ENCODE measurements at places on chromosomes 2 and 18. TPM values are rescaled to one million over a fixed set of nuclear protein-coding genes. Genes with fewer than 3 reads are reported as not detected.
A peak's percentile ranks its signal among the peaks of the same experiment; 100 is the strongest.

GRCh38 chr2:100784681-100785080 lies 35.3 kb upstream of the NPAS2 start:
- H3K36me3 ChIP-seq = no peaks in the 10 kb centered on the region
- no peaks in the 10 kb centered on the region for H3K27me3 ChIP-seq
- H3K27ac ChIP-seq = no peak overlapping the region
- H3K4me1 ChIP-seq = no peaks in the 10 kb centered on the region
- DNase-seq = no peak
- H3K4me3 ChIP-seq = no peak overlapping the region

DNA sequence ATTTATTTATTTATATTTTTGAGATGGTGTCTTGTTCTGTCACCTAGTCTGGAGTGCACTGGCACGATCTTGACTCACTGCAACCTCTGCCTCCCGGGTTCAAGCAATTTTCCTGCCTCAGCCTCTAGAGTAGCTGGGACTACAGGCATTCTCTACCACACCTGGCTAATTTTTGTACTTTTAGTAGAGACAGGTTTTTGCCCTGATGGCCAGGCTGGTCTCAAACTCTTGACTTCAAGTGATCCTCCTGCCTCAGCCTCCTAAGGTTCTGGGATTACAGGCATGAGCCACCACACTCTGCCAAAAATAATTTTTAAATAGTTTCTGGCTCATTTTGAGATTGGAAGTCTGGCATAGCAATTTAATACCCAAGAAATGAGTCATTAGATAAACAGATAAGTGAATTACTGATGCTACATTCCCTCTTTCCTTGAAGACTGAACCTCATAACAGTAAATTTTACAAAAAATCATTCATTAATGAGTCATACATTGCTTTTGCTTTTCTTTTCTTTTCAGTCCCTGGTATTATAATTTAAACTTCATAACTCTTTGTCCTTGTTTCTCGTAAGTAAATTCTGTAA lies 881.6 kb upstream of the PIK3C3 start:
- H3K4me1 ChIP-seq = no peaks in the 10 kb centered on the region
- no peak overlapping the region for H3K4me3 ChIP-seq
- H3K27ac ChIP-seq = no peak overlapping the region
- no peaks in the 10 kb centered on the region for H3K27me3 ChIP-seq

DNA sequence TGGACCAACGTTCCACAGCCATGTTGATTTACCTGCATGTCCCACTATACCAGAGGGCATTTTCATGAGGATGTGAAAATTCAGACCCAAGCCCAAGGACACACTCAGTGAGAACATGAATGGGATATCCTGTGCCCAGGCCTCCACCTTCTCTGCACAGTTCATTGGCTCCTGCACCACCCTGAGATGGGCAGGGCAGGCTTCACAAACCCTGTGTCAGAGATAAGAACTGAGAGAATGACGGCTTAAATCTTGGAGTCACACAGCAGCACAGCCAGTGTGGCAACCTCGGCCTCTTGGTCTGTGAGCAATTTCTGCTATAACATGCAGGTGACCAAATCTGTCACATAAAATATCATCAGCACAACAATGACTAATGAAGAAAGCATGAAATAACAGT lies 71.9 kb downstream of the UXS1 start:
- peaks cover 92% of the 10 kb centered on the region for H3K36me3 ChIP-seq
- no peaks in the 10 kb centered on the region for H3K27me3 ChIP-seq
- no peak overlapping the region for H3K27ac ChIP-seq
- DNase-seq = no peak
- H3K4me3 ChIP-seq = no peak overlapping the region

DNA sequence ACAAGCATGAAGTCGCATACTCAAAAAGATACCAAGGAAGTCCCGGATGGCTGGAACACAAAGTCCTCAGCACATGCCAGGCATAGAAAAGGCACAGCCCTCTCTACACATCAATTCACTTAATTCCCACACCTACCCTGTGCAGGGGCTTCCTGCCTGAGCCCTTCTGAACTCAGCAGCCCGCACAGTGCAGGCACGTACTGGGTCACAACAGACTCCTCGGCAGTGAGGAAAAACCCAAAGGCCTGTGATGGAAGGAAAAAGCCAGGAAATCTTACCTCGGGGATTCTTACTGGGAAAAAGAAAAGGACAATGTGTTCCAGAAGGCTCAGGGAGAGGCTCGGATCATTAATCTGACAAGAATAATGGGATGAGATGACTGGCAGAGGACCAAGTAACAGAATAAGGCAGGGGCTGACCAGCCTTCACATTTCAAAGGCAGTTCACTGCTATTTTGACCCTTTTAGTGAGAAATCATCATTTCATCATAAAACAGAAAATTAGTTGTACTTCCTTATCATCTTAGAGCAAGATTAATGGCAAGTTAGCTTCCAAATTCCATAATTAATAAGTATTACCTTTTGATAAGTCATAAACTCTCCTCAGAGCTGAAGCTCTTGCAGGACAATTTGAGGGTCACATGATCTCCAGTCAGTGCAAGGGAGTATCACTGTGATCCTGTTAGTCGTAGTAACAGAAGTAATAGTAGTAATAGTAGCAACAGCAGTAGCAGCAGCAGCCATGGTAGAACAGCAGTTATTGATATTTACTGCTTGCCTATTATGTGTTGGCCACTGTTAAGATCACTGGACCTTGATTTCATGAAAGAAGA lies 87.4 kb downstream of the STK39 start:
- no peaks in the 10 kb centered on the region for H3K27me3 ChIP-seq
- H3K36me3 ChIP-seq = no peaks in the 10 kb centered on the region
- DNase-seq = no peak
- no peak overlapping the region for H3K27ac ChIP-seq
- H3K4me3 ChIP-seq = no peak overlapping the region

DNA sequence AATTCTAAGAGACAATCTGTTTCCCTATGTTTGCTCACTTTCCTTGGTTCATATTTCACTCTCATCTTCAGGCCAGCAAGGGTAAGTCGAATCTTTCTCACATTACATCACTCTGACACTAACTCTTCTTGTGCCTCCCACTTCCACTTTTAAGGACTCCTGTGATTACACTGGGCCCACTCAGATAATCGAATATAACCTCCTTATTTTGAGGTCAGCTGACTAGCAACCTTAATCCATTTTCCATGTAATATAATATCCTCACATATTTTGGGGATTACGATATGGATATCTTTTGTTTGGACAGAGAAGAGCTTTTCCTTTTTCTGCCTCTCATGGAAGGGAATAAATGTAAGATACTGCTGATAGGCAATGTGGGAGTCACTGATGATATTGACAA lies 2015.7 kb upstream of the LRRTM1 start:
- H3K4me3 ChIP-seq = no peak overlapping the region
- H3K4me1 ChIP-seq = no peaks in the 10 kb centered on the region
- no peaks in the 10 kb centered on the region for H3K36me3 ChIP-seq
- H3K27ac ChIP-seq = no peak overlapping the region

CLEC4F gene
- total RNA-seq = not detected

BBS5 gene
- 2.4 TPM for total RNA-seq

- DNase-seq = no peak
- peaks cover 5% of the 10 kb centered on the region for H3K4me1 ChIP-seq
- H3K27ac ChIP-seq = no peak overlapping the region
- no peak overlapping the region for H3K4me3 ChIP-seq
Observed at GRCh38 chr2:43041173-43041591, 185.2 kb downstream of the ZFP36L2 start.

GRCh38 chr18:72342933-72343332 lies 201.2 kb downstream of the CBLN2 start:
- no peaks in the 10 kb centered on the region for H3K27me3 ChIP-seq
- no peak for DNase-seq
- no peaks in the 10 kb centered on the region for H3K4me1 ChIP-seq

GRCh38 chr2:46763861-46764260 lies 151.7 kb downstream of the MCFD2 start:
- no peak overlapping the region for H3K4me3 ChIP-seq
- no peak for DNase-seq
- H3K4me1 ChIP-seq = no peaks in the 10 kb centered on the region
- no peak overlapping the region for H3K27ac ChIP-seq
- H3K36me3 ChIP-seq = peaks cover 13% of the 10 kb centered on the region

DNA sequence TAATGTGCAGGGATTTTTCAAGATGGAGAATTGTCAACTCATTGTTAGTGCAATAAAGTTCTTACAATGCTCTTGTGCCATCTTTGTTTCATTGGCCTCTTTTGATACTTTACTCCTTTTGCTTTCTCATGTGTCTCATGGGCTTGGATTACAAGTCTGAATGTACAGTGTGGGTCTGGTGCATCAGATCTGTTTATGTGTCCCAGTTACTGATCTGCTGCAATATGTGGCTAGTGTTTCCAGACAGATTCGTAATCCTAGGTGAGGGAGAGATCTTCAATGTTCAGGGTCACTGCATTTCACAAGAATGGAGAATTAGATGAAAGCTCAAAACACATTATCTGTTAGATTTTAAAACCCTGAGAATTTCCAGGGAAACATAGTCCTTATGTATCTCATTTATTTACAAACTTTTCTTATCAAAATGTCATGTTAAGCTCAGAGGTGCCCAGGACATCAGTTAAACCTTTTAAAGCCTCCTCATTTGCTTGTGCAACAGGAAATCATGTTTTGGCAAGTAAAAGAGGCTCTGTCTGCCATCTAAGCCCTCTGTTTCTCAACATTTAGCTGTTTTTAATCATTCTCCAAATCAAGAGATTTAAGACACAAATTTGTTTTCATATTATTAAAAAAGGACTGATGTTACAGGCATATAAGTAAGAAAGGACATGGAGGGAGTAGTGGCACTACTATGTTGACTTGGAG lies 108.1 kb downstream of the NUP35 start:
- DNase-seq = no peak
- no peak overlapping the region for H3K27ac ChIP-seq
- no peaks in the 10 kb centered on the region for H3K36me3 ChIP-seq

DNA sequence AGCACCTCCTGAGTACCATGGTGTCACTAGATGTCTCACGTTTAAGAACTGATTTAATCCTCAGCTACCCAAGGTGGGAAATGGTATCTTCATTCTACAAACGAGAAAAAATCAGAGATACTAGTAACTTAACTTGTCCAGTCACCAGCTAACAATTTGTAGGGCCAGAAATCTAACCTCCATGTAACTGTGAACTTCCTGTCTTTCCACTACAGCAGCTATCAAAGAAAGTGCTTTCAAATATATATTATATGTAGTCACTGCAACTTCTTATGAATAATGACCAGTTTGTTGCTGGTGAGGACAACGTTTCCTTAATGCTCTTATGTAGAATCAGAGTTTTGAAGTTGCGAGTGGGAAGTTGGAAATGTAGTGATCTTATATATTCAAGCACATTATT lies 1.9 kb downstream of the REV1 start:
- no peak overlapping the region for H3K4me3 ChIP-seq
- H3K27me3 ChIP-seq = no peaks in the 10 kb centered on the region
- DNase-seq = no peak

DNA sequence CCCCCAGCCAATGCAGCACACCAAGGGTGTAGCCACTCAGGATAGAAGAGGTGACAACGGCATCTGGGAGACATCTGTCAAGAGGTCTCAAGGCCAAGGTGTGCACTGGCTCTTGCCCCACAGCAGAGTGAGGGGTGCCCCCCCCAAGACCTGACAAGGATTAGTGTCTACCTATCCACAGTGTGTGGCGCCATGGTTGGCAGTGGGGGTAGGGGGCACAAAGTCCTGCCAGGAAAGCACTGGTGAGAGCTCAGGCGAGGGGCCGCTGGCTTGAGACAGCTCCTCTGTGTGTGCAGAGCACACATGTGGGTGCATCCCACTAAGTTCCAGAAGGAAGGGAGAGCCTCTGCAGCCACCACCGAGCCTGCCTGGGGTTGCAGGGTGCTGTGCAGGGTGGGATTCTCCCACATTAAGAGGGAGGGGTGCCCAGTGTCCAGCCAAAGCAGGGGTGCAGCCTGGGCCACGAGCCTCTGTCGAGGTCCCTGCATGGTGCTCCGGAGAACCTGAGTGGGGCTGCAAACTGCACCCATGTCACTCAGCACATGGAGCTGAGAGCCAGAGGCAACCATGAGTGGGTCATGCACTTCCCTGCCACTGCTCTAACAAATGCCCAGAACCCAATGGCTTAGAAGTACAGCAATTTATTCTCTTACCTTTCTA lies 311.2 kb upstream of the HDAC4 start:
- H3K27ac ChIP-seq = no peak overlapping the region
- no peak for DNase-seq
- H3K27me3 ChIP-seq = peaks cover 21% of the 10 kb centered on the region
- H3K36me3 ChIP-seq = peaks cover 15% of the 10 kb centered on the region

DNA sequence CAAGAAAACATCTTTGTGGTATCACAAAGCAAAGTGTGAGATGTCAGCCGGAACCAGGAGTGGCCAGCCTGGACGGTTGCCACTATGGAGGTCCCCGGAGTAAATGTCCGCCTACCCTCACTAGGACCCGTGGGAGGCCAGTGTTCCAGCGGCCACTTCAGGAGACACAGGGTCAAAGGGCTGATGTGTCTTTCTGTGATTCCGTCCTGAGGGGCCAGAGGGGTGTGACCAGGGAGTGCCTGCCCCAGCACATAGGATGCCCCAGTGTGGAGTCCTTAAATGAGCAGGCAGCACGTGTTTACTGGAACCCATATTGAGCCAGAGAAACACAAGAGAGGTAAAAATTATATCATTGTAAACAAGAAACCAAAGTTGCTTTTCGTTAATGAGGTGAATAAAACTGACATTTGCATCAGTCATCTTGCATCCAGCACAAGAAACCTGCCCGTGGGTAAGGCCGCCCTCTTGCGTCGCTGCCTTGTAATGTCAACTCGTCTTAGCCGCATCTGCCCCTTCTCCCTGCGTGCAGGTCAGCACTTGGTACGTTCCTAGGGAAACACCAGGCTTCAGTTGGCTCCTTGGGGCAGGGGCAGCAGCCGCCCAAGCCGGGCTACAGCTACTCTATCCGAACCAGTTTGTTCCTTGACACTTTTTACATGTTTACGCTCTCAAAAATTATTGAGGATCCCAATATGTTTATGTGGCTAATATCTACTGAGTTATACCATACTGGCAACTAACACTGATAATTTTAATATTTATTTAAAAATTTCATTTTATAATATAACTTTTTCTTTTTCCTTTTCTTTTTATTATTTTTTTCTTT lies 46.7 kb upstream of the LAPTM4A start:
- peaks cover 21% of the 10 kb centered on the region for H3K27me3 ChIP-seq
- peaks cover 5% of the 10 kb centered on the region for H3K36me3 ChIP-seq
- DNase-seq = peak; percentile 59
- no peak overlapping the region for H3K4me3 ChIP-seq
- H3K4me1 ChIP-seq = no peaks in the 10 kb centered on the region
- H3K27ac ChIP-seq = no peak overlapping the region

- no peak overlapping the region for H3K27ac ChIP-seq
- no peaks in the 10 kb centered on the region for H3K36me3 ChIP-seq
- no peak for DNase-seq
- H3K4me3 ChIP-seq = no peak overlapping the region
- no peaks in the 10 kb centered on the region for H3K4me1 ChIP-seq
Observed at GRCh38 chr18:63683152-63683551, 19.6 kb upstream of the SERPINB11 start.

Measured in naive thymus-derived CD8-positive, alpha-beta T cell (primary cell).